Thoracic aorta (tissue), 2 donors: ENCODE measurements at places on chromosomes 7 and 10. TPM values are rescaled to one million over a fixed set of nuclear protein-coding genes. Genes with fewer than 3 reads are reported as not detected.

DNA sequence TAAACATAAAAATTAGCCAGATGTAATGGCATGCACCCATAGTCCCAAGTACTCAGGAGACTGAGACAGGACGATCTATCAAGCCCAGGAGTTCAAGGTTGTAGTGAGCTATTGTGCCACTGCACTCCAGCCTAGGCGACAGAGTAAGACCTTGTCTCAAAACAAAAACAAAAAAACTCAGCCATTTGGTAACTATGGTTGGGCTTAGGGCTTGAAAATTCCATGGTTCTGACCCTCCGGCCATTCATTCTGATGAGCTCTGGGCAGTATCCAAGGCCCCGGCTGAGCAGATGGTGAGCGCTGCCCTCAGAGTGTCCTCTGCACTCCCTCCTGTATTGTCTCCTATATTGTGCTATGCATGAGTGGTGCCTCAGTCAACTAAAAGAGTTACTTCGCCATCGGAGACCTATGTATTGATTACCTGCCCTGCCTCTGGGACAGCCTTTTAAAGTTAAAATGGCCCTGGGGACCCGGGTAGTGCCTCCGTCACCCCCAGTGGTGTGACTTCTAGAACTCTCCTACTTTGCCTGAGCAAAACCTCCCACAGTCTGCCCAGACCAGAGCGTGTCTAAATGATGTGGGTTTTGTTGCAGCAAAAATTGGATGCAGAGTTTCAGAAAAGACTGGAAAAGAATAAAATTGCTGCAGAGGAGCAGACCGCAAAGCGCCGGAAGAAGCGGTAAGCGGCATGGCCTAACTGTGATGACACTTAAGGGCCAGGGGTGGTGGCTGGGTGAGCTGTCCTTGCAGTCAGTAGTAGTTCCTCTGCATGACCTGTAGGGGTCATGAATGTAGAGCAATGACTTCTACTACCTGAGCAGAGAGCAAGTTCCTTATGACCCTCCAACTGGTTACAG is 8.1 kb downstream of the PRKRIP1 start:
- no peaks in the 10 kb centered on the region for H3K27me3 ChIP-seq
- no peak overlapping the region for H3K27ac ChIP-seq
- H3K4me3 ChIP-seq = no peak overlapping the region
- peaks cover 50% of the 10 kb centered on the region for H3K36me3 ChIP-seq

DNA sequence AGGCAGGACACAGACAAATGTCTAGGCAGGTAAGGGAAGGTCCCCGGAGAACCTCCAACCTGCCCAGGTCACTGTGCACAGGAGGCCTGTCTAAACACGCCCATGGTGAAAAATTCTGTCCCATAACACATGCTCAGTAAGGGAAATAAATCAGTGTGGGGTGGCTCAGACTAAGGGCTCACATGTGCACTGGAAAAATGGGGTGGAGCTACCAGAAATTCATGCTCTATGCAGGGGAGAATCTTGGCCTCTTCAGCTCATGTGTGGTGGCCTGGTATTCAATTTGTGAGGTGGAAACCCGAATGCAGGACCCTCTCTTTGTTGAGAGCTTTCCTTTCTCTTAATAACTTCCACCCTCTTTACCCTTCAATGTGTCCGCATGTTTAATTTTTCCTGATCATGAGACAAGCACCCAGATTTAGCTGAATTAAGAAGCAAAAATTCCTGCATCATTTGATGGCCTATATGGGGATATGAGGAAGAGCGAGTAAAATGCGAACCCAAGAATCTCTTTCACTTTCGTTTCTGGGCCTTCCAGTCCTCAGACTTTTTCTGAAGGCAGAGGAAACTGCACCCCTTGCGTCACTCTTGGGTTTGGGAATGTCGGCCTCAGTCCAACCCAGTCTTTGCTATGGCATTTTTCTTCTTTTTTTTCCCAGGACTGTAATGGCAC is 163.2 kb downstream of the DGKB start:
- DNase-seq = no peak
- no peaks in the 10 kb centered on the region for H3K36me3 ChIP-seq
- H3K27ac ChIP-seq = no peak overlapping the region
- no peaks in the 10 kb centered on the region for H3K27me3 ChIP-seq
- no peaks in the 10 kb centered on the region for H3K4me1 ChIP-seq

The CCM2 gene
- 49.7 TPM for total RNA-seq

GRCh38 chr7:35993113-35993512 is 159.9 kb upstream of the EEPD1 start:
- peaks cover 15% of the 10 kb centered on the region for H3K4me1 ChIP-seq
- no peak overlapping the region for H3K4me3 ChIP-seq
- H3K36me3 ChIP-seq = no peaks in the 10 kb centered on the region
- no peaks in the 10 kb centered on the region for H3K27me3 ChIP-seq

The ARHGAP22 gene
- total RNA-seq = 15.4 TPM

DNA sequence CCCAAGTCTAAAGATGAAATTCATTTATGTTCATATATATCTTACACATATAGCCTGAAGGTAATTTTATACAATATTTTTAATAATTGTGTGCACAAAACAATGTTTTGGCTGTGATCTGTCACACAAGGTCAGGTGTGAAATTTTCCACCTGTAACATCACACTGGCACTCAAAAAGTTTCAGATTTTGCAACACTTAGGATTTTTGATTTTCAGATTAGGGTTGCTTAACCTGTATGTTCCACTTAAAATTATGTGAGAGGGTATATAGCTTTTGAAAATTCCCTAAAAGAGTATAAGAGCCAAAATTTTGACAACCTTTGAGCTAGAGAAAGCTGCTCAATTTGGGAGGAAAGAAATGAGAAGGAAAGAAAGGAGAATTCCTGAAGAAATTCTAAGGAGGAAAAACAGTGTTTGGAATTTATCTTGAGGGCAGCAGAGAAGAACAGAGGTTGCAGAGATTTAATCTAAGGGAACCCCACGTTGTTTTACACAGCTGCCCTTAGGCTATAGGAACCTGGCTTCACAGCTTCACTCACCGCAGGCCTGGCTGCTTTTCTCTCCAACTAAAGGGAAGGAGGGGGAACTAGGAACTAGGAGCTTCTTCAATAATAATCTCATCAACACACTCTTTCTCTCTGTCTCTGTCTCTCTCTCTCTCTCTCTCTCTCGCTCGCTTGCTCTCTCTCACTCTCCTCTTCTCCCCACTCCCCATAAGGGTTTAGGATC is 8.5 kb downstream of the VOPP1 start:
- DNase-seq = no peak
- H3K4me1 ChIP-seq = peaks cover 14% of the 10 kb centered on the region
- no peaks in the 10 kb centered on the region for H3K27me3 ChIP-seq

GRCh38 chr10:100448951-100449350 is 13.9 kb upstream of the WNT8B start:
- H3K4me3 ChIP-seq = no peak overlapping the region
- no peak for DNase-seq
- no peaks in the 10 kb centered on the region for H3K27me3 ChIP-seq
- no peaks in the 10 kb centered on the region for H3K36me3 ChIP-seq

The FOXI2 gene
- total RNA-seq = not detected

DNA sequence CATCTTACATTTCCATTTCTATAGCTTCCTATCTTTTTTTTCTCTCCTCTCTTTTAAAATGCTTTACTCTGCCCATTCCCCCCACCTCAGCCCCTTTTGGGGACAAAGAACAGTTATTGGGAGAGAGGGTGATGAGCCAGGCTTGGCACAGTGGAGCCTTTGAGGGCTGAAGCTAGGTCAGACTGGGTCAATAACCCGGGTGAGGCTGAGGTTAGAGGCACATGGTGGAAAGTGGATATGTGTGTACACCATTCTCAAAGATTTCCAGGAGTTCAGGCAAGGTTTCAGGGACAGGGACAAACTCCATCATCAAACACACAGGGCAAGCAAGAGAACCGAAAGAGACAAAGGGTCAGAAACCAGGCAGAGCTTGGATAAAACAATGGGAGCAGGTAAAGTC is 11.5 kb downstream of the ABCB4 start:
- H3K36me3 ChIP-seq = no peaks in the 10 kb centered on the region
- DNase-seq = no peak
- no peaks in the 10 kb centered on the region for H3K27me3 ChIP-seq
- no peaks in the 10 kb centered on the region for H3K4me1 ChIP-seq
- no peak overlapping the region for H3K4me3 ChIP-seq

DNA sequence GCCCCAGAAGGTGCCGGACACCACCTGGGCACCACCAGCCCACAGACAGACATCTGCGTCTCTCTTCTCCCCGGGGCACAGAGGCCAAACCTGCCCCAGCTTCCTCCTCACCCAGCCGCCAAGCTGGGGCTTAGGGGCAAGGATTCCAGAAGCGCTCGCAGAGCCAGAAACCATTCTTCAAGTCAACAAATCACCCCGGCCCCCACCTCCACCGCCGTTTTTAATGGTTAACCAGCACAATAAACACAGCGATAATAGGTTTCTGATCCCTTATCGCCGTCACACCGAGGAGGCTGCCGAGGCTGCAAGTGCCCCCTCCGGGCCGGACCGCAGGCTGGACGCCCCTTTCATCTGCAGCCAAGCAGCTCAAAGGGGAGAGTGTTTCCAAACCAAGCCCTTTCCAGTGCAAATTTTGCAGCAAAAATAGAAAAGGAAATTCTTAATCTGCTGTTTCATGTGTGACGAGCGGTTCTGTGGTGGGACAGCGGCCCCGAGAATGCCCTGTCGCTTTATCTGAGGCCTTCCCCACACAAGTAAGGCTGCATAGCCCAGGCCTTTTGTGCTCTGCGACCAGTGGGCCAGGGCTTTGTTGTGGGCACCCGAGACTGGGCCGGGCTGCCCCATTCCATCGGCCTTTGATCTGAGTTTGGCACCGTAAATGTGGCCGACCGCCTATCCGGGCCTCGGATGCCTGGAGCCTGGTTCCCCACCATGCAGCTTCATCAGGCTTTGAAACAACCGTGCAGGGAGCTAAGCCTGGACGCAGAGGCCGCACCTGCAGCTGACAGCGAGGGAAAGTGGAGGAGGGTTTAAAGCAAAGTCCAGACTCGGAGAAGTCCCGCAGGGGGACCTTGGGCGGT is 83.2 kb downstream of the FOXL3 start:
- H3K4me1 ChIP-seq = peaks cover 11% of the 10 kb centered on the region
- no peak overlapping the region for H3K27ac ChIP-seq
- no peaks in the 10 kb centered on the region for H3K27me3 ChIP-seq
- no peak for DNase-seq
- no peak overlapping the region for H3K4me3 ChIP-seq

The TBC1D12 gene
- 26.7 TPM for total RNA-seq

GRCh38 chr10:68192113-68192512 is 39.8 kb downstream of the ATOH7 start:
- H3K36me3 ChIP-seq = no peaks in the 10 kb centered on the region
- DNase-seq = no peak
- H3K27ac ChIP-seq = no peak overlapping the region
- H3K27me3 ChIP-seq = no peaks in the 10 kb centered on the region

The AGAP3 gene
- 52.1 TPM for total RNA-seq

- DNase-seq = no peak
- no peaks in the 10 kb centered on the region for H3K4me1 ChIP-seq
- H3K27me3 ChIP-seq = no peaks in the 10 kb centered on the region
- H3K36me3 ChIP-seq = no peaks in the 10 kb centered on the region
- no peak overlapping the region for H3K4me3 ChIP-seq
- H3K27ac ChIP-seq = no peak overlapping the region
Observed at GRCh38 chr10:67839951-67840350, 2.0 kb upstream of the DNAJC12 start.

DNA sequence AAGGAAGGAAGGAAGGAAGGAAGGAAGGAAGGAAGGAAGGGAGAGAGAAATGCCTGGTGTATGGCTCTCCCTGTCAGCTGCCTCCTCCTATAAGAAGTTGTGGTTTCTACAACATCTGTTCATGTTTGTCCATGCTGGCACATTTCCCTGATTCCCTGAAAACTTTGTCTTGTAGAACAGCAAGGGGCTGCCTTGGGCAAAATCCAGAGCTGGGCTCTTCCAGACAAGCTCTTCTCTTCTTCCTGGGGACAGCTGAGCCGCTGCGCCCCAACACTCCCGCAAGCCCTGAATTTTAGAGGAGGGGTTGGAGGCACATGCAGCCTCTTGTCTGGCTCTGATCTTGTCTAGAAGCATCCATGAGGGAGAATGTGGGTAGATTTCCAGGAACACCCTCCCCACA is 282.0 kb upstream of the ADARB2 start:
- no peak for DNase-seq
- no peaks in the 10 kb centered on the region for H3K36me3 ChIP-seq
- no peak overlapping the region for H3K27ac ChIP-seq
- H3K4me1 ChIP-seq = no peaks in the 10 kb centered on the region
- no peaks in the 10 kb centered on the region for H3K27me3 ChIP-seq
